ENCODE measurements at places on chromosomes 3 and 15.

GRCh38 chr15:67928666-67929065 lies 88.8 kb upstream of the RNU6-1 start:
- DNase-seq: no peak

DNA sequence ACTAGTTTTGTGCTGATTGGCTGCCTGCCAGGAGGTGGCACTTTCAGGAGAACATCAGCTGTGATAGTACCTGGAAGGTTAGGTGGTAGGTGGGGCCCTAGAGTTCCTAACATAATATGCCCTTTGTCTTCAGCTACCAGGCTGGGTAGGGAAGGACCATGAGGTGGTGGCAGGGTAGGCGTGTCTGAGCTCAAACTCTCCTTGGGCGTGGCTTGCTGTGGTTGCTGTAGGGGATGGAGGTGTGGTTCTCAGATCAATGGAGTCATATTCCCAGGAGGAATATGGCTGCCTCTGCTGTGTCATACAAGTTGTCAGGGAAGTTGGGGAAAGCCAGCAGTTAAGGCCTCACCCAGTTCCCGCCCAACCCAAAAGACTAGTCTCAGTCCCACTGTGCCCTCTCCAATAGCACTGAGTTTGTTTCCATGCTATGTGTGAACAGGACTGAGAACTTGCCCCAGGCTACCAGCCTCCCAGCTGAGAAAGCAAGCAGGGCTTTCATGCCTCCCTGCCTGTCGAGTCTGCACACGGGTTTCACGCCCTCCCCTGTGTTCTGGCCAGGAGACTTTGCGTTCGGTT lies 107.7 kb downstream of the CHCHD4 start:
- no peak for DNase-seq

- DNase-seq: no peak
Observed at GRCh38 chr15:80984856-80985255, 4.8 kb downstream of the MESD start.

- DNase-seq: no peak
Observed at GRCh38 chr3:38027466-38028465, 1.7 kb downstream of the PLCD1 start.

- DNase-seq: no peak
Observed at GRCh38 chr3:8406479-8406878, 95.1 kb upstream of the LMCD1 start.

DNA sequence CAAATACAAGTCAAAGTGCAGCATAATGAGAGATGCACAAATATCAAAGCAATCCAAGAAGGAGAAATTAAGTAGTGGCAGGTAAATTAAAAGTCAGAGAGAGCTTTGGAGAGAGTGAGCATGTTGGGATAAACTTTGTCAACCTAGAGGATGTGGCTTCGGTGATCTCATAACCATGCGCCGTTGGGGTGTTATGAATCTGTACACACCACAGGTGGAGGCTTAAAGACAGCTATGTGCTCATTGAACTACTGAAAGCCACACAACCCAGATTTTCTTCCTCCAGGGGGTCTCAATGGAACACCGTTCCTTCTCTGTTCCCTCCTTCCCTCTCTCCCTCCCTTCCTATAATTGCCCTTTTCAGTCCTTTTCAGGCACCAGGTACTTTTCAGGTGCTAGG lies 52.0 kb downstream of the SUCNR1 start:
- DNase-seq: no peak

- DNase-seq: no peak
Observed at GRCh38 chr3:69568951-69569350, 170.3 kb upstream of the MITF start.

- no peak for DNase-seq
Observed at GRCh38 chr15:28097656-28098359, 1.3 kb downstream of the OCA2 start.

DNA sequence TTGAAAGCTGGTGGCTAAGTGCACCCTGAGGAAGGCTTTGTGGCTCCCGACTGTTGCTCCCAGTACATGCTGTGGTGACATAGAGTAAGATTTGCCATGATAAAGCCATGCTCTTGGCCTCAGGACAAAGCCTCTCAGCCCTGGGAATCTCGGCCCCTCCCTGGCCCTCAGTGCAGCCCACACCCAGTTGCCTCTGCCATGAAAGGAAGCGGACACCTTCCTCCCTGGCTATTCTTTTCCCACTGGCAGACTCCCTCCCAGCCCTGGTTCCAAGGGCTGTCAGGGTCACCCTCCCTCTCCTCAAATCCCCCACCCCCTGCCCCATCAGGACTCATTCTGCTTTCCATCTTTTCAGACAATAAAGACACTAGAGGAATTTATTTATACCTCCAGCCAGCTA lies 119.8 kb upstream of the NEO1 start:
- no peak for DNase-seq

GRCh38 chr15:71800835-71801745 lies 9.3 kb upstream of the NR2E3 start:
- peak; percentile 3 for DNase-seq

DNA sequence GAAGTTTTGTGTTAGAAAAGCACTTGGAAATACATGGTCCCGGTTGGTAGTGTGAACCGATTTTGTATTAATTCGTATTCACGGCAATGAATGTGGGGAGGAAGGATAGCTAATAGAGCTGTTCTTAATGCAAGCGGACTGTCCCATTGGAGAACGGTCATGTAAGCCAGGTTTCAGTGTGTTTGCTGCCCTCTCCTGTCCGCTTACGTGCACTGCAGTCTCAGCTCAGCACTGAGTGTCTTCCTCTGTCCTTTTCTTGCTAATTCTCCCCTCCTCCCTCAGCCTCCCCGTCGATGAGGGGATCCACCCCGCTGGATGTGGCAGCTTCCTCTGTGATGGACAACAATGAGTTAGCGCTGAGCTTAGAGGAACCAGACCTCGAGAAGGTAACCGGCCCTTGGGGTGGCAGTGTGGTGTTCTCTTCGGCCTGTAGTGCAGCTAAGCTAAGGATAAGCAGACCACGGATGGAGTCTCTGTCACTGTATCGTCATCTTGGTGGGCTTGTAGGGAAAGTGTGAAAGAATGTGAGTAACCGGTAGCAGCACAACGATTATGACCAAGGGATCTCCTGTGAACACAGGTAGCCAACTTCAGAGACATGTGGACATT lies 267.5 kb upstream of the CHRM5 start:
- DNase-seq: peak; percentile 11

- DNase-seq: no peak
Observed at GRCh38 chr15:47486040-47486439, 231.3 kb upstream of the SEMA6D start.

DNA sequence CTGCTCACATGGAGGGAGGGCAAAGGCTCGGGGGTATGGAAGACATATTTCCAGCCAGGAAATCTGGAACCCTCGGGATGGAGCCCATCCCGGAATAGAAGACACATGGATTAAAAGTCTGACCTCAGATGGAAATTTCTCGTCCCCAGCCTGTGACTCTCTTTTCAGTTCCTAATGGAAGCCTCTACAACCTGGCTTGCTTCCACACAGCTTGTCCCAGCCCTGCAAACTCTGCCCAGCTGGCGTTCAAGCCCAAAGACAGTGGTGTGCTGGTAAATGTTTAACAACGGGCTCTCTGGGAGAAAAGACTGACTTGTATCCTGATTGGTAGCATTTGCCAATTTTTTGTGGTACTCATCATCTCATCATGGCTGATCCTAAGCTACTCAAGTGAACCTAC lies 35.6 kb upstream of the TLE3 start:
- no peak for DNase-seq

DNA sequence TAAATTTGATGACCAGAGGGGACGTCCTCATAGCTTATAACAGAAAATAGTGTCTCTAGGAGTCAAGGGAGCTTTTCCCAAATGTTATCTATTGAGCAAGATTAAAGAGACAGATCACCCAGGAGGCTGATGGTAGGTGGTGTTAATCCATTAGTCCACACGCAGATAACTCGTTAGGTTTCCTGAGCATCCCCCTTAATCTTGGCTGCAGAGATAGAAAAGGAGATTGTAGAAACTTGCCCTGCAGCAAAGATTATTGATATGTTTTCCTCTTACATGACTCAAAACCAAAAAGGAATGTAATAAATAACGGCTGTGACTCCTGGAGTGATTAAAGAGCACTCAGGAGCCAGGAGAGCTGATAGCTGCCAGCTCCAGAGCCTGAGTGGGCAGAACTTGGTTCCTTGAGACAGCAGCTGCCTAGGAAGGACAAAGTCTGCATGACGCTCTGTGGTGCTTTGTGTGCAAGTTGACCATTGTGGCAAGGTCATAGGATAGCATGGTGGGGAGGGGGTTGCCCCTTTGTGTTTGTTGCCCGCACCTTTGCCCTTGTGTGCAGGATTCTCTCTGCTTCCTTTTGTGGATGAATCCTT lies 234.8 kb downstream of the PTPRG start:
- DNase-seq: no peak

DNA sequence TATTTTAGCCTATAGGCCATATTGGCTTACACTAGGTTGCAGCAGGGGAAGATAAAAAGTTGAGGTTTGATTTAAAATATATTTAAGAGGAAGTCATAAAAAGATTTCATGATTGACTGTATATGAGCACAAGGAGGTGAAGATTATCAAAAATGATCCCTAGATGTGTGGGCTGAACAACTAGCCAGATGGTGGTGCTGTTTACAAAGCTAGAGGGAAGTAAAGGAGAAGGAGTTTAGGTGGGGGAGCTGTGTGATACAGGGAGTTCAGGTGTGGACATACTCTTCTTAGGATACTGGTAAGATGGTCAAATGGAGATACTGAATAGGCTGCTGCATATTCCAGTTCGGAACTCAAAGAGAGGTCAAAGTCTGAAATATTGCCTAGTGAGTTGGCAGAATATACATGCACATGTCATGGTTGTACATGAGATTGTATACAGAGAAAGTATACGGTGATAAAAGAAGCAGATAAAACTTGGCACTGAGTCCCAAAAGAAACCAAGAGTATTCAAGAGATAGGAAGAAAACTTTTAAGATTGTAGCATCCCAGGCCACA lies 727.8 kb downstream of the NLGN1 start:
- peak; percentile 48 for DNase-seq

GRCh38 chr3:108190346-108190745 lies 31.9 kb downstream of the IFT57 start:
- DNase-seq: no peak

GRCh38 chr3:36895496-36896409 lies 49.1 kb downstream of the TRANK1 start:
- DNase-seq: no peak

DNA sequence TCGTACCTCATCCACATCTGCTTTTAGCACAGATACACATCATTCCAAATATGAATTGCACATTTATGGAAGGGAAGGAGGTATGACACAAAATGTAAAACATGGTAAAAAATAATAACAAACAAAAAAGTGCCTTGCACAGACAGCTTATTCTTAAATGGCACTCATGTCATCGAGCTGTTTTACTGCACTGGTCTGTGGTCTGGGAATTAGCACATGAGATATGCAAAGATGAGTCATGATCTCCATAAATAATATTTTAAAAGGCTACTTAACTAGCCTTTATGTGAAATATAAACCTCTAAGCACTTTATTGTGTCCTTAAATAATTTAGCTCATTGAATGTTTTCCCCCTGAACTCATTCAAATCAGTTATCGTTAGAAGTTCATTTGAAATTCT lies 142.2 kb upstream of the ZNF385D start:
- no peak for DNase-seq

DNA sequence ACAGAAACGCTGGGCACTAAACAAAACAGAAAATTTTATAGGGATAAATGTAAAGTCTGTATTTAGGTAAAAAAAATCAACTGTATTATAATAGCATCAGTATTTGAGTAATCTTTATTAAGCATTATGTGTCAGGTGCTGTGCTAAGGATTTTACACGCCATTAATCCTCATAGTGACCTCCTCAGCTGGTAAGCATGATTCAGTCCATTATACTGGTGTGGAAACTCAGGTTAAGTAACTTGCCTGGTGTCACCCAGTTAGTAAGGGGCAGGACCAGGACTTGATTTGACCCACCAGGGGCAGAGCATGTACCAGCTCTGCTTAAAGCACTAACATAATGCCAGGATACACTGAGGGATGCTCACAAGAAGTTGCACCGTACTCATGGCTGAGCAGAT lies 4.8 kb downstream of the MYO5C start:
- DNase-seq: no peak

DNA sequence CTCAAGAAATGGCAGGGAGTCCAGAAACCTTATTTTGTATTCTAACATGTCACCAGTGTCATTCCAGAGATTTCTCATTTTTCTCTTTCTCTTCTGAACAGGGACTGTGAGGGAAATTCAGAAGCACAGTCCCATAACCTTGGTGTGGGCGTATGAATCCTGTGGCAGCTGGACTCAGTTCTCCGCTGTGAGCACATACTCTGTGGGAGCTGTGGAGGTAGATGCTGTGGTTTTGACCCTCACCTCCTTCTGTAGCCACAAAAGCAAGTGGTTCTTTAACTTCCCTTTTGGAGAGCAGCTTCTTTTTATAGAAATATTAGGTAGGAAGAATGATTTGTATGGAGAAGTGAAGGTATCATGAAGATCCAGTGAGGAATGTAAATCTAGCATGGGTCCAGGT lies 13.4 kb downstream of the TMEM207 start:
- DNase-seq: no peak

DNA sequence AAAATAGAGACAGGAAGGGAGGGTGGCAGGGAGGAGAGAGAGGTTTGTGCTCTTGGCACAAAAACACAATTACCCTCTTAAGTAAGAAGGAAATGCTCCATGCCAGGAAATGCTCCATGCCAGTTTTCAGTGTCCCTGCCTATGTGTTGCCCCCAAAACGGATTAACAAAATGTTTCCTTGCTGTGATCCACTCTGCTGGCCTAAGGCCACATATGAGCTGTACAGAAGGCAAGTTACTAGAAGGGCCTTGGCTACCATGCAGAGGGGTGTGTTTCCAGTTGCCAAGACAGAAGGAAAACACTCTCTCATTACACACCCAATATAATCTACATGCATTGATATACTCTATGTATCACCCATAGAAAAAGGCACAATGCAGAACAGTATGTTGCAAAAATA lies 98.2 kb upstream of the PTPRG start:
- peak; percentile 47 for DNase-seq

DNA sequence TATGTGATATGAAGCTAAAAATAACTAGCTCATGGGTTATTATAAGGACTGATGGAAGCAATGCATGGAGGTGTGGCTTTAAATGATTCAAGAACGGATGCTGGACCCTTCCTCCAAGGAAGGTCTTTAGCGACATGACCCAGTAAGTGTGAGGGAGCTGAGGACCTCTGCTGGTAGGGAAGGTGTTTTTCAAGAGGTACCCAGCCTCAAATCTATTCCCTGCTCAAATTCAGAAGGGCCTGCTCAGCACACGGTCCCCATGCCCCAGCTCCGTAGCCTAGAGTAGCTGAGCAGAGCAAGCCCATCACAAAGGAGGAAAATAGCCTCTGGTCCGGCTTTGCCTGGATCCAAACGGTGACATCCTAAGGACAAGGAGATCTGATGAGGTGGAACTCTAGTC lies 266.2 kb upstream of the IGF1R start:
- no peak for DNase-seq

Measured in NCI-H1092 treated with DMSO at 0.1 percent for 48 hours (cell line).